A549 treated with CORT108297 at 1 μM for 4 hours (cell line): ENCODE measurements at places on chromosomes 2 and 18. TPM values are rescaled to one million over a fixed set of nuclear protein-coding genes. Genes with fewer than 3 reads are reported as not detected.

The ESPNL gene
- total RNA-seq = 0.12 to 0.36 TPM (median 0.22 TPM) in 5 replicates

The NTSR2 gene
- total RNA-seq = 0.07 to 0.13 TPM in 2 of 5 replicates, not detected in the others

The RAB6D gene
- total RNA-seq = 0.03 to 0.07 TPM in 2 of 5 replicates, not detected in the others

The ARHGAP25 gene
- total RNA-seq = 0.12 to 0.36 TPM (median 0.19 TPM) in 5 replicates

The HNMT gene
- 0.47 to 1.6 TPM (median 0.71 TPM) in 5 replicates for total RNA-seq

The SDC1 gene
- total RNA-seq = 153 to 217 TPM (median 189 TPM) in 5 replicates

The SERPINB12 gene
- not detected in 5 replicates for total RNA-seq

The TCF23 gene
- total RNA-seq = not detected in 5 replicates

The LYPD6B gene
- 0.12 TPM in 1 of 5 replicates, not detected in the others for total RNA-seq

The SCG2 gene
- total RNA-seq = 0.88 to 1.2 TPM (median 1.1 TPM) in 5 replicates

The KCTD18 gene
- total RNA-seq = 8.6 to 11.0 TPM (median 9.6 TPM) in 5 replicates

The NGEF gene
- 15.2 to 21.6 TPM (median 17.6 TPM) in 5 replicates for total RNA-seq

The CCT4 gene
- total RNA-seq = 304 to 343 TPM (median 320 TPM) in 5 replicates

The CDH19 gene
- total RNA-seq = 0.62 to 1.8 TPM (median 1.1 TPM) in 5 replicates

The FAM124B gene
- total RNA-seq = not detected in 5 replicates

The PROM2 gene
- total RNA-seq = 0.06 to 0.23 TPM in 2 of 5 replicates, not detected in the others

The ASXL3 gene
- total RNA-seq = not detected in 5 replicates

The MROH2A gene
- 0.09 to 0.20 TPM (median 0.15 TPM) in 4 of 5 replicates, not detected in the other for total RNA-seq

The MARCO gene
- total RNA-seq = 0.05 to 0.09 TPM (median 0.09 TPM) in 4 of 5 replicates, not detected in the other

The FSHR gene
- not detected in 5 replicates for total RNA-seq

The NBAS gene
- total RNA-seq = 15.0 to 17.2 TPM (median 15.6 TPM) in 5 replicates

The PNKD gene
- 51.5 to 73.2 TPM (median 69.8 TPM) in 5 replicates for total RNA-seq

The TUBB8B gene
- 0.07 TPM in 1 of 5 replicates, not detected in the others for total RNA-seq

The PPP1R7 gene
- 56.3 to 73.9 TPM (median 60.0 TPM) in 5 replicates for total RNA-seq

The CCDC148 gene
- total RNA-seq = 0.22 to 0.45 TPM (median 0.39 TPM) in 5 replicates

The IL36G gene
- not detected in 5 replicates for total RNA-seq

The REEP1 gene
- total RNA-seq = 0.67 to 0.87 TPM (median 0.74 TPM) in 5 replicates

The SERPINB13 gene
- not detected in 5 replicates for total RNA-seq

The NDUFAF7 gene
- total RNA-seq = 18.1 to 20.6 TPM (median 19.8 TPM) in 5 replicates

The EFEMP1 gene
- total RNA-seq = 28.8 to 60.6 TPM (median 43.3 TPM) in 5 replicates

The LDLRAD4 gene
- total RNA-seq = 1.1 to 2.8 TPM (median 1.8 TPM) in 5 replicates

The GALNT13 gene
- total RNA-seq = 8.4 to 10.9 TPM (median 9.5 TPM) in 5 replicates

The FBXO15 gene
- 0.58 to 1.2 TPM (median 0.96 TPM) in 5 replicates for total RNA-seq

The G6PC2 gene
- not detected in 5 replicates for total RNA-seq

The LHCGR gene
- not detected in 5 replicates for total RNA-seq

The CLEC4F gene
- not detected in 5 replicates for total RNA-seq

The EFHD1 gene
- total RNA-seq = 1.9 to 2.9 TPM (median 2.5 TPM) in 5 replicates

The IL1F10 gene
- total RNA-seq = not detected in 5 replicates

The RAB6C gene
- total RNA-seq = not detected in 5 replicates

The DYNAP gene
- total RNA-seq = not detected in 5 replicates

The VAMP8 gene
- total RNA-seq = 15.2 to 18.7 TPM (median 16.4 TPM) in 5 replicates

The NMUR1 gene
- 0.03 TPM in 1 of 5 replicates, not detected in the others for total RNA-seq

The ZNF396 gene
- 0.52 to 0.90 TPM (median 0.72 TPM) in 5 replicates for total RNA-seq

The INHA gene
- total RNA-seq = 0.35 to 0.73 TPM (median 0.48 TPM) in 5 replicates

The CYBRD1 gene
- total RNA-seq = 28.8 to 37.7 TPM (median 33.5 TPM) in 5 replicates

The CKAP2L gene
- total RNA-seq = 12.6 to 18.8 TPM (median 13.7 TPM) in 5 replicates

The DCDC2C gene
- 0.22 to 0.55 TPM (median 0.52 TPM) in 5 replicates for total RNA-seq

The RFTN2 gene
- total RNA-seq = 0.01 TPM in 1 of 5 replicates, not detected in the others

The DOK6 gene
- total RNA-seq = not detected in 5 replicates

The COPS9 gene
- total RNA-seq = 228 to 319 TPM (median 293 TPM) in 5 replicates

The DIPK1C gene
- total RNA-seq = 0.02 TPM in 1 of 5 replicates, not detected in the others

The CAVIN2 gene
- 13.6 to 23.4 TPM (median 21.6 TPM) in 5 replicates for total RNA-seq

The RIT2 gene
- not detected in 5 replicates for total RNA-seq

The MATN3 gene
- total RNA-seq = 9.1 to 16.9 TPM (median 14.0 TPM) in 5 replicates

The AKAIN1 gene
- not detected in 5 replicates for total RNA-seq

The AQP12A gene
- not detected in 5 replicates for total RNA-seq
